Upper lobe of right lung (tissue), 1 donor: ENCODE measurements at places on chromosomes 6 and 20.

DNA sequence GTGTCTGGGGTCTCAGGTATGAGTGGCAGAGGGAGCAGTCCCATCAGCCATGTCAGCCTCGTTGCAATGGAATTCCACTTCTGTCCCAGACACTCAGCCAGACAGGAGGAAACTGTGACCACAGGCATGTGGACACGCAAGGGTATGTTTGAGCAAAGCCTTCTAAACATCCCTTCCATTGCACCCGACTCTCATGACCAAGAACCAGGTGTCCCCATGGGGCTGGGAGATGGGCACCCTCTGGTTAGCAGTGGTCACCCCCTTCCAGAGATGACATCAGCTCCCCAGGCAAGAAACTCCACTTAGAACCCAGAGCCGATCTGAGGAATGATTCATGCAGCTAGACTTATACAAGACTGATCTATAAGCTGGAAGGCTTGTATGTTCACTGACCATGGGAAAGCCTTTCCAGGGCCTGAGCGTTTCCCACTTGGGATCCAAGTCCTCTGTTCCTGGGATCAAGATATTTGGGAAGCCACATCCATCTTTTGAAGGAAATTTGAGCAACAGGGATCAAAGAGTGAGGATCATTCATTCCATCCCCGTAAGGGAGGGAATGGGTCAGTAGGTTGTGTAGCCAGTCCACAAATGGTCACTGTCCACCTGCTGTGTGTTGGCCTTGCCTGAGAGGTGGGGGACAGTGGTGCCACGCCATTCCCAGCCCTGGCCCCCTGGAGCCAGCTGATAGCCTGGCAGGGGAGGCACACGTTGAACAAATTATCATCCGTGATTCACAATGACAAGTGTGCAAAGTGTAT is 3.9 kb upstream of the MRGBP start:
- H3K4me3 ChIP-seq = no peak overlapping the region
- no peak overlapping the region for H3K27ac ChIP-seq

GRCh38 chr6:111558690-111559187 is 46.9 kb downstream of the TRAF3IP2 start:
- peaks cover 19% of the 10 kb centered on the region for H3K4me1 ChIP-seq
- peak overlapping the region; percentile 66 for H3K27ac ChIP-seq
- H3K36me3 ChIP-seq = peaks cover 52% of the 10 kb centered on the region
- no peak overlapping the region for H3K4me3 ChIP-seq
- no peak for DNase-seq

GRCh38 chr6:121666814-121667213 is 231.4 kb downstream of the GJA1 start:
- no peaks in the 10 kb centered on the region for H3K27me3 ChIP-seq
- peaks cover 3% of the 10 kb centered on the region for H3K4me1 ChIP-seq
- H3K4me3 ChIP-seq = no peak overlapping the region
- H3K36me3 ChIP-seq = no peaks in the 10 kb centered on the region
- H3K27ac ChIP-seq = no peak overlapping the region
- no peak for DNase-seq

DNA sequence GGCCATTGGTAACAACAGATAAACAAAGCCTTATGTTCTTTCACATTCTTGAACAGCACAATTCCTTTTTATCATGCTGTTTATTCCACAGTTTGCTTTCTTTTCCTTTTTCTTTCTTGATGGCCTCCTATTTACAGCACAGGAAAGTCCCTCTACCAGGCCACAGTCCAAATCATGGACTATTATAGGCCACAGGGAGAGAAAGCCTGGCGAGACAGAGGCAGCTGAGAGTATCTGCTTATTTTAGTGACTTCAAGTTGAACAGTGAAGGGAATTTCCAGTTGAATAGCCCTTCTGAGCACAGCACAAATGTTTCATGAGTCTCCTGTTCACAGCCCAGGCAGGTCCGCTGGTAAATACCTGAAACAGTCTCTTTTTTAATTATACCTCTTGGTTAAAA is 263.7 kb upstream of the ARID1B start:
- H3K4me3 ChIP-seq = no peak overlapping the region
- no peaks in the 10 kb centered on the region for H3K36me3 ChIP-seq
- H3K4me1 ChIP-seq = no peaks in the 10 kb centered on the region
- DNase-seq = no peak
- no peak overlapping the region for H3K27ac ChIP-seq

- no peak overlapping the region for H3K27ac ChIP-seq
- no peaks in the 10 kb centered on the region for H3K27me3 ChIP-seq
- no peaks in the 10 kb centered on the region for H3K4me1 ChIP-seq
- H3K36me3 ChIP-seq = no peaks in the 10 kb centered on the region
- no peak for DNase-seq
- no peak overlapping the region for H3K4me3 ChIP-seq
These were observed 59.5 kb upstream of the RSPO3 start for GRCh38 chr6:127058936-127059335.

GRCh38 chr20:48618052-48618451 is 209.7 kb downstream of the PREX1 start:
- no peak overlapping the region for H3K27ac ChIP-seq
- DNase-seq = peak; percentile 61
- no peaks in the 10 kb centered on the region for H3K27me3 ChIP-seq

- H3K4me3 ChIP-seq = no peak overlapping the region
- H3K4me1 ChIP-seq = peaks cover 12% of the 10 kb centered on the region
- no peaks in the 10 kb centered on the region for H3K27me3 ChIP-seq
- DNase-seq = no peak
These were observed 2.9 kb downstream of the ZSCAN31 start for GRCh38 chr6:28333047-28333446.

DNA sequence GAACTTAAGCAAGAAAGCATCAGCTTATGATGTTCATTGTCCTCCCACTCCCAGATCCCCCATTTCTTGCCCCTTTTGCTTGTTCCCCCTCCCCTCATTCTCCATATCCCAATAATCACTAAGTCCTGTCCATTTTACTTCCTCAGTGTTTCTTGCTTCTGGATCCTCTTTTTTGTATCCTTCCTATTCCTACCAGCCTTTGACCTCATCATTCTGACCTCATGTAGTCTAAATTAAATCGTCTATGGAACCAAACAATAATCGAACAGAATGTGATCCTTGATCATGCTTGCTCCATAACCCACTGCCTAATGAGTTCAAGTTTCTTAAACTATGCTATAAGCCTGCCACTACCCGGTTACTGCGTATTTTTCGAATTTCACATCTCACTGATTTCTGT is 5.4 kb upstream of the RSPH3 start:
- H3K4me1 ChIP-seq = peaks cover 11% of the 10 kb centered on the region
- no peaks in the 10 kb centered on the region for H3K36me3 ChIP-seq
- H3K27me3 ChIP-seq = no peaks in the 10 kb centered on the region
- DNase-seq = no peak
- H3K4me3 ChIP-seq = no peak overlapping the region
- H3K27ac ChIP-seq = no peak overlapping the region

GRCh38 chr6:108684771-108685329 is 124.1 kb downstream of the FOXO3 start:
- H3K36me3 ChIP-seq = peaks cover 25% of the 10 kb centered on the region
- no peaks in the 10 kb centered on the region for H3K27me3 ChIP-seq
- peak overlapping the region; percentile 1 for H3K27ac ChIP-seq
- H3K4me1 ChIP-seq = peaks cover 31% of the 10 kb centered on the region

GRCh38 chr20:13200767-13201500 is 20.1 kb upstream of the ISM1 start:
- H3K36me3 ChIP-seq = no peaks in the 10 kb centered on the region
- no peak overlapping the region for H3K4me3 ChIP-seq
- no peak overlapping the region for H3K27ac ChIP-seq
- no peak for DNase-seq

GRCh38 chr6:33372526-33373123 is 19.0 kb upstream of the KIFC1 start:
- H3K27ac ChIP-seq = no peak overlapping the region
- H3K4me1 ChIP-seq = peaks cover 24% of the 10 kb centered on the region
- H3K36me3 ChIP-seq = no peaks in the 10 kb centered on the region
- no peak for DNase-seq
